ENCODE measurements at places on chromosomes 6 and 20.

- DNase-seq: no peak
Observed at GRCh38 chr6:100664274-100665040, 199.7 kb upstream of the SIM1 start.

DNA sequence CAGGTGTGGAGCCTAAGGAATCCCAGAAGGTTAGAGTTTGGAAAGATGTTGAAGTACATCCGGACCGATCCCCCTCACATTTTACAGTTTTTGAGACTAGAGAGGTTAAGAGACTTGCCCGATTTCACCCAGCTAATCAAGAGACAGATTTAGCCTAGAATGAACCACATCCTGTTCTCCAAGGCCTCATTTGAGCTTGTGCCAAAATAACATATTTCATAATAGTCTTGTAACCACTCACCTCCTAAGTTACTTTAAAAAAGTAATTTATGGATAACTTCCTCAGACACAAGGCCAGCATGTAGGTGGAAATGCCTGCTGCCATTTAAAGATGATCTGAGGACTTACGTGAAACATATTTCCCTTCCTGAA, 39.8 kb upstream of the ARHGAP18 start:
- DNase-seq: no peak

- no peak for DNase-seq
Observed at GRCh38 chr20:54397292-54398140, 77.9 kb upstream of the DOK5 start.

GRCh38 chr20:19478320-19478895, 266.0 kb downstream of the SLC24A3 start:
- no peak for DNase-seq

- no peak for DNase-seq
Observed at GRCh38 chr20:60288945-60289344, 330.7 kb downstream of the CDH26 start.

DNA sequence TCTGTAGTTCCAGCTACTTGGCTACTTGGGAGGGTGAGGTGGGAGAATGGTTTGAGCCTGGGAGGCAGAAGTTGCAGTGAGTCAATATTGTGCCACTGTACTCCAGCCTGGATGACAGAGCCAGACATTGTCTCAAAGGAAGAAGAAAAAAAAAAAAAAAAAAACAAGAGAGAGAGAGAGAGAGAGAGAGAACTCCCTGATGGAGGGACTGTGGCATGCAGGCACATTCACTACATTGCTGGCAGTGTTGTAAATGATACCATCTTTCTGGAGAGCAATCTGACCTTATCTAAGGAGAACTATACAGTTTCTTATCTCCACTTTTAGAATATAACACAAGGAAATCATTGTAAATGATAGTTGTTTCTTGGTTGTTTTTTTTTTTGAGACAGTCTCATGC, 85.1 kb downstream of the MDN1 start:
- no peak for DNase-seq

All from stimulated activated CD8-positive, alpha-beta memory T cell treated with anti-CD3 and anti-CD28 coated beads, Interleukin-12 subunit alpha, Interleukin-12 subunit beta, amount 100 ng/mL, for 1 hour (primary cell).